ENCODE measurements at places on chromosomes 2 and 18. TPM values are rescaled to one million over a fixed set of nuclear protein-coding genes. Genes with fewer than 3 reads are reported as not detected.

The KCNG2 gene
- total RNA-seq = not detected

The GALR1 gene
- not detected for total RNA-seq

The SLC9A2 gene
- 2.8 TPM for total RNA-seq

The ZEB2 gene
- total RNA-seq = 7.8 TPM

The SH2D6 gene
- total RNA-seq = 1.5 TPM

The CETN1 gene
- total RNA-seq = not detected

The CCDC85A gene
- total RNA-seq = 0.26 TPM

The C2orf78 gene
- total RNA-seq = not detected

The IL1F10 gene
- total RNA-seq = not detected

The MARCHF4 gene
- 27.4 TPM for total RNA-seq
